ENCODE measurements at places on chromosomes 5 and 9.

GRCh38 chr5:147445917-147446316, 64.0 kb downstream of the DPYSL3 start:
- DNase-seq: no peak

DNA sequence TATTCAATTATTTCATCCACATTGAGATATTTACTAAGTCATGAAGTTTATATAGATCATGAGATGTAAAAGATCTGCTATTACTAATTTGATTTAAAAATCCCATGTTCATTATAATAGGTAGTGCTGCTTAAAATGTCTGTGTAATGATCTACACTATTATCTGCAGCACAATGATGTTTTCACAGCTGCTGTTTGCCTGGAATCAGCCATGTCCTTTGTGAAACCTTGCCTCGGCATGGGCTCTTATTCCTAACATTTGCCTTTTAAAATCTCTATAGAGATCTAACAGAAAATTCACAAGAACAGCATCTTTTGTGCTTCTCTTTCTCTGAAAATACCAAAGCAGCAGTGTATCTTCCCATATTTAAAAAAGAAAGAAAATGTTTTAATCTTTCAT, 444.6 kb downstream of the PTPRD start:
- no peak for DNase-seq

GRCh38 chr5:151200913-151201595, 22.8 kb downstream of the CCDC69 start:
- DNase-seq: no peak

DNA sequence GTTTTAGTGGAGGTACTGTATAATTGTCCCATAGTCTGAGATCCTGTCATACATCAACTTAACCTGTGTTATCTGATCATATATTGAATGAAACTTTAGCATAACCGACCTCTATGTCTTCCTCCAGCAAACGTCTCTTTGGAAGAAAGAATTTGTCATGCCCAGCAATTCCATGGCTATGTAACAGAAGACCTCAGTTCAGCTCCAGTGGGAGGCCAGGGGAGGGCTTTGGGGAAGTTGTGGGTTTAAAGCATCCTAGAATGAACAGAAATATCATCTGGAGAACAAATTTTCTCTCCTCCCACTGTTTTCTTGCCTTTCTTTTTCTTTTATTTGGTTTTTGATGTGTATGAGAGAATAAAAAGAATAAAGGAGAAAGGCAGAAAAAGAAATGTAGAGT, 164.5 kb downstream of the GAS1 start:
- no peak for DNase-seq

DNA sequence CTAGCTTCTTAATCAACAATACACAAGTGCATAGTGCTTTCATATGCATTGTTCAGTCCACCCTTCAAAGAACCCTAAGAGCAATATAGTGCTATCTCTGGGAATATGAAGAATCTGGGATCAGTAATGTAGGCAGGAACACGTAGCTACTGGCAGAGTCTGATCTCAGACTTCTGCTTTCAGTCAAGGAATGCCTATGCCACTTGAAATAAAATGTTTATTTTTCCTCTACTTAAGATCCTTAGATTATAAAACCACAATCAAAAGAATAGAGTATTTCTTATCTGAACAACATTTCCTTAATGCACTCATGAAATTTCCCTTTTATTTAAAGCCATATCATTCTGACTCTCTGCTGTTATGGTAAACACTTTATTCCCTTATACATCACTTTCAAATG, 1407.8 kb upstream of the C9orf72 start:
- no peak for DNase-seq

DNA sequence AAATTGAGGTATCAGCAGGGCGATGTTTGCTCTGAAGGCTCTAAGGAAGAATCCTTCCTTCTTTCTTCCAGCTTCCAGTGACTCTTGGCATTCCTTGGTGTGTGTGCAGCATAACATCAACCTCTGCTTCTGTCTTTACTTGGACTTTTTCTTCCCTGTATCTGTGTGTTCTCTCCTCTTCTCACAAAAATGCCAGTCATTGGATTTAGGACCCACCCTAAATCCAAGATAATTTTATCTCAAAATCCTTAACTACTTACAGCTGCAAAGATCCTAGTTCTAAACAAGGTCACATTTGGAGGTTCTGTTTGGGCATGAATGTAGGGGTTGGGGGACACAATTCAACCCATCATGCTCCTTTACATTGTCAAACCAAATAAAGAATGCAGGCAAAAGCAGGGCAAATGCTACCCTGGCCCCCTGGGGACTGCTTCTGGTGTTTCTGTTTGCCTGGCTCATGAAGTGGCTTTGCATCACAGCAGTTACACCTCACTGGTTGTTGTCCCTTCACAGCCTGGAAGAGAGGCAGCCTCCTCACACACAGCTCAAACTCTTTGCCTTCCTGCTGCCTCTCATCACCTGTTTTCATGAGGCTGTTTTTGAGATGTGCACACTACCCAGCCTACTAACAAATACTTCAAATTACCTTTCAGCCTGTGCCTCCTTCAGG, 64.8 kb upstream of the PLCXD3 start:
- DNase-seq: no peak

DNA sequence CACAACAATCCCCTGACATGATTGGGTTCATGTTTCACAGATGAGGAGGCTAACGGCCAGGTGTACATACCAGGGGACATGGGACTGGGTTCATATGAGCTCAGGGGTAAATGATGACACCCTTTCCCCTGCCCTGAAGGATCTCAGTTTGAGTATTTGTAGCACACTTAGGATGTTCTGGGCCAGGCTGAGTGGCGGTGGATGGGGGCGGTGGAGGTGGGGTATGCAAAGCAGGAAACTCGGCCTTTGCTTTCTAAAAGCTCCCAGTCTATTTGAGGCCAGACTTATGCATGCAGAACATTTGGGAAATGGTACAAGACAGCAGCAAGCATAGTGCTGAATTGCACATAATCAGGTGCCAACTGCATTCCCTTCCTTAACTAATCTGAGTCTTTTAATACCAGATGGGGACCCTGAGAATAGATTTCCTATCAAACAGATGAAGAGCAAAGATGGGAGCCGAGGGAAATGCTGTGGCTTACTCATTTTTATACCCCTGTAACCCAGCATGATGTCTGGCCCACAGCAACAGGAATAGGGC, 4.9 kb upstream of the KCNIP1 start:
- no peak for DNase-seq

GRCh38 chr5:55453211-55453610, 81.6 kb downstream of the PLPP1 start:
- DNase-seq: no peak

DNA sequence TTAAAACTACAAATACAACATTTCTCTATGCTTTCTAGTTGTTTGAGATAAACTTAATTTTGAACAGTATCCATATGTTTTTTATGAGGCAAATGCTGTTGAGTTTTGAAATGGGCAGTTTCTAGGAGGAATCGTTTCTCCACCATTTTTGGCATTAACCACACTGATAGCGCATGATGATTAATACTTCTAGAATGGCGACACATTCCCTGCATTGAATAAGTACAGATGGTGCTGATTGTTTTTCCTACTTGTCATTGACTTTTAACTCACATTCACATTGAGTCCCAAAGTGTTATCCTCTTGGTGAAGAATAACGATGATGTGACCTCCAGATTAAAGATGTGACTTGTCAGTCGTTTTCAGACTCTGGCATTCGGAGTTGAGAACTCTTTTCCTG, 6.5 kb upstream of the CCDC192 start:
- DNase-seq: no peak

DNA sequence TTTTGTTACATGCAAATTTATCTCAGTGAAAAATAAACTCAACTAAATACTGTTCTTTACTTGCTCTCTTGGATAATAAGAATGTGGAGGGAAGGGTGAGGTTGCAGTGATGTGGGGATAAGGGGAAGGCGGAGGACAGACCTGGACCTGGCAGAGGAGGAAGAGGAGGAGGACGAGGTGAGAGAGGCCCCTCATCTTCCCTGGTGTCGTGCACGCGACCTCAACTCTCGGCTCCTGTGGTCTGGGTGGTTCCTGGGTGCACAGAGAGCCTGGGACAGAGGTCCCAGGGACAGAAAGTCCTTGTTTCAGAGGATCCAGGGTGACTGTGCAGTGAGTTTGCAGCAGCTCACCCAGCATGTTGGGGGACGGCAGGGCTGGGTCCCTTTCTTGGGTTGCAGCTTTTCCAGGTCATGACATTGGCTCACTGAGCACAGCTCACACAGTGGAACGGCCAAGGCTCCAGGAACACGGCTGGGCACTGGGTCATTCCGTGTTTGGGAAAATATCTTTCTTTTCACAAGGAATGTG, 37.7 kb upstream of the LPCAT1 start:
- no peak for DNase-seq

GRCh38 chr5:54066433-54066832, 243.9 kb downstream of the ARL15 start:
- DNase-seq: no peak

DNA sequence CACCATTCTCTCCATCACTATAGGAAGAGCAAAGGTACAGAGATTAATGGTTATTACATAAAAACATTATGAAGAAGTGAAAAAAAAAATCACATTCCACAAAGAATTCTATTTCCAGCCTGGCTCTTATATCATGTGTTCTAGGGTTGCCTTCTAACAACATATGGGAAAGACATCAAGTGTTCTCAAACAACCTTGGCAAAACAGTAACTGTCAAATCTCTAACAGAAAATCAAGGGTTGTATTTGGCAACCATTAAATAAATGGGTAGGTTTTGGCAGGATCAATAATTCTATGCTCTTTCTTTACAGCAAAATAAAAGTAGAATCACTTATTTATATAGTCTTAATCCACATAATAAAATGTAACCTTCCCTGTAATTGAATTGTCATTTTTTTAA, 728.9 kb downstream of the MAT2B start:
- no peak for DNase-seq

DNA sequence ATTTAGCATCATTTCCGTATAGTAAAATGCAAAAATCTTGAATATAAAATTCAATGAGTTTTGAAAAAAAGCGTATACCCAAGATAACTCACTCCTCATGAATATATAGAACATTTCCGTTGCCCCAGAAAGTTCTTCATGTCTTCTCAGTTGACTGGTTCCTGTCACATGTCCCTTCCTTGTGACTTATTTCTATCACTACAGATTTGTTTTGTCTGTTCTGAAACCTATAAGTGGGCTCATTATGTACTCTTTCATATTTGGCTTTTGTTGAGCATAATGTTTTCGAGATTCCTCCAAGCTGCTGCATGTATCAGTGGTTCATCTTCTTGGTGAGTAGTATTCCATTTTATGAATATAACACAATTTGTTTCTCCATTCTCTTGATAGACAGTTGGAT, 11.0 kb upstream of the HACD4 start:
- no peak for DNase-seq

- DNase-seq: no peak
Observed at GRCh38 chr5:173240091-173241050, 5.4 kb upstream of the NKX2-5 start.

DNA sequence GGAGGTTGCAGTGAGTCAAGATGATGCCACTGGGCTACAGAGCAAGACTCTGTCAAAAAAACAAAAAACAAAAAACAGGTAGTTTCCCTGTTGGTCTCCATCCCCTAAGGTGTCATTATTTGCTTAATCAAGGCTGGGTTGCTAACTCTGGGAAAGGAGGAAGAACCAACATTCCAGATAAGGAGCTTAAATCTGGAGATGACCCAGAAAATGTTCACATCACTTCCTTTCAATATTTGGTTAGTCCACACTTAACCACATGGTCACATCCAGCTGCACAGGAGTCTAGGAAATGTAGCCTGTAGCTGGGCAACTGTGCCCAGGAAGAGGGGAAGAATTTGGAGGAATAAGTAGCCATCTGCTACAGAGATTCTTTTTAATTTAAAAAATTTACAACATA, 25.9 kb upstream of the MEGF9 start:
- DNase-seq: no peak

DNA sequence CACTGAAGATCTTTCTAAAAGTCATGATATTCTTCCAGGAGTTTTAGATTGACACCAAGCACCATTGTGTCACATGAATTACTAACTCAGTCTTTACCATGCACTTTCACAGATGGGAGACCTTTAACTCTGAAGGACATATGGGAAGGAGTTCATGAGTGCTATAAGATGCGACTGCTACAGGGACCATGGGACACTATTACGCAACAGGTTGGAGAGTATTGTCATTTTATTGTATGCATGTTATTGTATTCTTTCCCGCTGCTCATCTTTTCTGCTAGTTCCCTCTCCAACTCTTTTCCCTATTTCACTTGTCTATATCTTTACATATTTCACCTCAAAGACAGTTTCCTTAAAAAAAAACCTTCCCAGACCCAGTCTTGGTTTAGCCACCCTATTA, 99.8 kb downstream of the RPS23 start:
- no peak for DNase-seq

GRCh38 chr9:35510754-35511428, 21.0 kb downstream of the RUSC2 start:
- no peak for DNase-seq

Data from omental fat pad (tissue), 4 donors.